ENCODE measurements at places on chromosomes 1 and 21.
A peak's percentile ranks its signal among the peaks of the same experiment; 100 is the strongest.

- DNase-seq = no peak
Observed at GRCh38 chr1:30197639-30198450, 525.5 kb downstream of the MATN1 start.

DNA sequence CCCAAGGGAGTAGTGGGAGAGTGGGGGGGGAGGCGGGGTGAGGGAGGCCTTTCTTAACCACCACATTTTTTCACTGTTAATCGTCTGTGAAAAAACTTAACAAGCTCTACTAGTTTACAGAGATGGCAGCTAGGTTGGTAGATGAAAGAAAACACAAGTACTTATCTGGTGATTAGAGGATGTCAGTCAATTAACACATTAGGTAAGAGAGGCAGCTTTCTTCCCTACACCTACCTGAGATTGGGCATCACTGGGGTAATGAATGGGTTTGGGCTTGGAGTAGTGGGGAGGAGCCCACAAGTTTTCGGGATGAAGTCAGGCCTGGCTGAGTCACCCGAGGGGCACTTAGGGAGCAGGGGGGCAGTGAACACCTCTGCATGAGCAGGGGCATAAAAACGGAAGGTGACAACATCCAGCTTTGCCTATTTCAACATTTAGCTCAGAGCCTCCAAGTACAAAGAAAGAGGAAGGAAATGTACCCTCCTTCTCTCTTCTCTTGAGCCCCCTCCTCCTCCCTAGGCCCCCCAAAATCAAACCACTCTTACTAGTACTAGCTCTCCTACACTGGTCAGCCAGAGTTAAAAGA, 2.5 kb downstream of the LBR start:
- no peak for DNase-seq

GRCh38 chr1:118993700-118994026, 5.5 kb upstream of the TBX15 start:
- no peak for DNase-seq

DNA sequence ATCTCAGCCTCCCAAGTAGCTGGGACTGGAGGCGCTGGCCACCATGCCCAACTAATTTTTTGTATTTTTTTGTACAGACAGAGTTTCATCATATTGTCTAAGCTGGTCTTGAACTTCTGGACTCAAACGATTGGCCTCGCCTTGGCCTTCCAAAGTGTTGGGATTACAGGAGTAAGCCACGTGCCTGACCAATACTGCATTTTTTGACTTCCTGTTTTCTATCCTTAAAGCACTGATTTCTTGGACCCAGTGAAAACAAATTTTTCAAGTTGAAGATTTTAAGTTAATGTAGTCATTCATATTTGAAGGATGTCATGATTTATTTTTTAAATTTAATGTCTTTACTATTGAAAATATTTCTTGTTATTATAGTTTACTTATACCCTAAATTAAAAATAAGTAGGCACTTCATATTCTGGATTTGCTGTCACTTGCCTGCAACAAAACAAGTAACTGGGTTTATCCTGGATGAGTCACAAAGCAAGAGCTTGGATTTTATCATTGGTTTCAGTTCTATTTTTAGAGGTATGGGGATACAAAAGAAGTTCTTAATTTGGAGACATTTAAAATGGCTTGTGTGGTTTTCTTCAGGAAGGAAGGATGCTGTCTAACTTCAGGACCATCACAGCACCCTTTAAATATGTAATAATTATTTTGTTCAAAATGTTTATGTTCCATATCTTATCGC, 2.2 kb upstream of the VPS45 start:
- DNase-seq = no peak

- no peak for DNase-seq
Observed at GRCh38 chr1:87584586-87584985, 255.9 kb downstream of the LMO4 start.

- no peak for DNase-seq
Observed at GRCh38 chr1:20538227-20538626, 14.1 kb upstream of the FAM43B start.

- DNase-seq = no peak
Observed at GRCh38 chr1:58620259-58620658, 43.2 kb upstream of the TACSTD2 start.

DNA sequence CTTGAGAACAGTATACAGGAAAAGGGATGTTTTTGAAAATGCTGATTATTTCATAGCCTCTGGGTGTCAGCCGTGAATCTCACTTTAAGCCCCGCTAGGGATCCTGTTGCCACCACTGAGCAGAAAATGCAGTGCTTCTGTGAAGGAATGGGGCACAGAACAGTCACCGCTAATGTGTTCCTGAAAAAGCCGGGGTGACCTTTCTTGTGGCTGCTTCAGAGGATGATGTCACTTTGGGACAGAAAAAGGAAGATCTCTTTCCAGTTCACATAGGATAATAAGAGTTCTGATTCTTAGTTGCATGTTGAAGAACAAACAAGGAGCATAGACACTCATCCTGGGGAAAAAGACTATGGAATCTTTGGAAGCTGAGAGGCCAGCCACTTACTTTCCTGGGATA, 349.6 kb downstream of the DISC1 start:
- DNase-seq = no peak

DNA sequence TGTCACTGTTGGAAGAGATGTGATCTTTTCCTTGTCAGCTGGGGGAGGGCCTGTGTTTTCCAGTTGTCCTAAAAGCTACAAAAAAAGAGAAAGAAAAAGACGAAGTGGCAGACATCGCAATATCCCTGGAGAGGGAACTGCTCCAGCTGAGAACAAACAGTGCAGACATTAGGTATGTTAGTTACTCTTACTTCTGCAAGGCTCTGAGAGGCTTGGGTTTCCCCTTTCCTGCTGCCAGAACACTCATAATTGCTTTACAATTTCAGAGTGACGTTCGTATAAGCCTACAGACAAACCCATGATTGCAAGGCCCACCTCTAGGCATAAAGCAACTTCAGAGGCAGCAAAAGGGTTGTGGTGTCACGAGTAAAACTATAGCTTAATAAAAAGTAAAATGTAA, 31.1 kb downstream of the CD160 start:
- DNase-seq = peak; percentile 7

DNA sequence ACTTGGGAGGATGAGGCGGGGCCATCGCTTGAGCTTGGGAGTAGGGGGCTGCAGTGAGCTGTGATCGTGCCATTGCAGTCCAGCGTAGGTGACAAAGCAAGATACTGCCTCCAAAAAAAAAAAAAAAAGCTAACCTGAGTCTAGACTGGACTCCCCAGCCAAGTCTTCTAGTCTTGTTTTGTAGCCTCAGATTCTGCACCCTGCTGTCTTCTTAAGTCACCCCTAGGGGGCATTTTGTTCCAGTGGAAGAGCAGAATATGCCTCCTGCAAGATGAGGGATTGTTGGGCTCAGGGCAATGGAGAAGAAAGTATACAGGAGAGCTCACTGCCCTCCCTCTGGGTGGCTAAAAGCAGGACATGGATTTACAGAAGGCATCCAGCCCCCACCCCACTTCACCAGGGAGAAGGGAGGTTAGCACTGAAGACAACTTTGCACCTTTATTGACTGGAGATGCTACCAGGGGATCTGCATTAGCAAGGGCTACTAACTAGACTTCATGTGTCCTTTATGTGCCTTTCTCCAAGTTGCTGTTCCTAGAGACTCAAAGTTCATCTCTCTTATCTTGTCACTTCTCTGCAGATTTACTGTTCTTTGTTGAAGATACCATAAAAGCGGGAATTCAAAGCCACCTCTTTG, 15.3 kb upstream of the RNF187 start:
- no peak for DNase-seq

DNA sequence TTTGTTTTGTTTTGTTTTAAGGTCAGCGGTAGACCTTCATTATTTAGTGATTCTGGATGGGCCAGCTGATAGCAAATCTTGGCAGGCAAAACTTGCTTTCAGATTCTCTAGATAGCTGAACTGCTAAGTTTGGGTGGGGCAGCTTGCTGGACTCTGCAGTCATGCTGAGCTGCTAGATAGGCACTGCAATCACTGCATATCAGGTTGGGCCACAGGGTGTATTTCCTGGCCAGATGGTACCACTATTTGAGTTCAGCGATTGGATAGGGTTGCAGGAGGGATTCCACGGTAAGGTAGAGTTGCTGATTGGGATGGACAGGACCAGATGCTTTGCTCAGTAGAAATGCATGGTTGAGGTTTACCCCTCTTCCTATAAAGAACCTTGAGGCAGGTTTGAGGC, 579.3 kb upstream of the ADGRL4 start:
- no peak for DNase-seq

DNA sequence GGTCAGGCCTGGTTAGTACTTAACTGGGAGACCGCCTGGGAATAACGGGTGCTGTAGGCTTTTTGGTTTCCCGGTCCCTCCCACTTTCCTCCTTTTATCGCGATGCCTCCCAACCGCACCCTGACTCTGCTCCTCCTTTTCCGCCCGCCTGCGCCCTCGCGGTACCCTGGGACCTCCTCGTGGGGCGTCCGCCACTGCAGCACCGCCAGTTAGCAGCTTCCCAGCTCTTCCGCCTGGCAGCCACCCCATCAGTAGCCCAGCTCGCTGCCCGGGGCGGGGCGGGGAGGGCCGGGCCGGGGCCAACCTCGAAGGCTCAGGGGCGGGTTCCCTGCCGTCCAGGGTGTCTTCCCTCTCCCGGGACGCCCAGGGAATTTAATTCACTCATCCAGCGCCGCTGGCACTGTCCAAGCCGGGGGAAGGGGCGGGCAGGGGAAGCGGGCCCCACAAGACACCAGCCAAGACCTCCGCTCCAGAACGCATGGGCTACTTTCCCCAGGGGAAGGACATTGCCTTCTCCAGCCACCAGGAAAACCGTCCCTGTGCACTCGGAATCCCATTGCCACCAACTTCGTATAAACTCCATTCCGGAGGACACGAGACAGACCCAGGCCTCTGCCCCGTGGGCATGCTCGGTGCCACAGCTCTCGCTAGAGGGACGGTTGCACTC, 2.0 kb upstream of the ZNF678 start:
- DNase-seq = no peak

GRCh38 chr1:25064465-25065240, 134.6 kb upstream of the RUNX3 start:
- no peak for DNase-seq

DNA sequence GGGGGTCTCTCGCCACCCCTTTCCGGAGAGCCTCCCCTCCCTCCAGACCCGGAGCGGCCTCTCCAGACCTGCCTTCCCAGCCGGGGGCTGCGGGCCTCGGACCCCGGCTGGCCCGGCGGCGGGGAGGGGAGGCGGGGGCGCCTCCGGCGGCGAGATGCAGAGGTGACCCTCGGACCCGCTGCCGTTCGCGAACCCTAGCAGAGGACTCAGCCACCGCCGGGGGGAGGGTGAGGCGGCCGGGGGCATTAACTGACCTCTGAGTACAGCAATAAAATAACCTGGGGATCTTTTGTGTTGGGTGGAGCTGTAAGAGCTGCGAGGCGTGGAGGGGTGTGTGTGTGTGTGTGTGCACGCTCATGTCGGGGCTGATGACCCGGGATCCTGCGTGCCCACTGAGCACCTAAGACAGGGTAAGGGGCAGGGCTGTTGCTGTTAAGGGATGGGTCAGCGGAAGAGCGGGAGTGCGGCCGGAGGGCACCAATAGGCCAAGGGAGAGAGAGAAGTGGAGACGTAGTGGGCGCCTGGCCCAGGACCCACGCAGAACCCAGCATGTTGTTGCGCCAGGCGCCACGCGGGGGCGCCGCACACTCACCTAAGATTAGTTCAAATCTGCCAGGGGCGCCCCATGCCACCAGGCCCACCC, 6.3 kb downstream of the HAPLN2 start:
- DNase-seq = no peak

GRCh38 chr21:39062196-39062595, 121.1 kb downstream of the PSMG1 start:
- no peak for DNase-seq

DNA sequence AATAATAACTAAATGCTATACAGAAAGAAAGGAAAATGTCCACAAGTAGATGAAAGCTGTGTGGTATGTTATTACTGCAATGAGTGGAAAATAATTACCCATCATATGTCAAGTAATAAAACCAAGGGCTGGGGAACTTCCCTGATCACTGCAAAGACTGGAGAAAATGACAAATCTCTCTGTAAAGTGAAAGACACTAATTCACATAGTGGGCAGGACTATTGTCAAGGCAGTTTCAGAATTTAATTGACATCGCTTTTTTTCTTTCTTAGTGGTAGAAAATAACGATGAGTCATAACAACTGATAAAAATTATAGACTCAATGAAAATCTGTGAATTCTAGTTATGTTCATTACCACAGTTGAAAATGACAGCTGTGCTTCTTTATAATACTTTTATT, 153.7 kb upstream of the ST6GALNAC5 start:
- peak; percentile 62 for DNase-seq

- no peak for DNase-seq
Observed at GRCh38 chr21:34351786-34352241, 12.0 kb upstream of the KCNE2 start.

DNA sequence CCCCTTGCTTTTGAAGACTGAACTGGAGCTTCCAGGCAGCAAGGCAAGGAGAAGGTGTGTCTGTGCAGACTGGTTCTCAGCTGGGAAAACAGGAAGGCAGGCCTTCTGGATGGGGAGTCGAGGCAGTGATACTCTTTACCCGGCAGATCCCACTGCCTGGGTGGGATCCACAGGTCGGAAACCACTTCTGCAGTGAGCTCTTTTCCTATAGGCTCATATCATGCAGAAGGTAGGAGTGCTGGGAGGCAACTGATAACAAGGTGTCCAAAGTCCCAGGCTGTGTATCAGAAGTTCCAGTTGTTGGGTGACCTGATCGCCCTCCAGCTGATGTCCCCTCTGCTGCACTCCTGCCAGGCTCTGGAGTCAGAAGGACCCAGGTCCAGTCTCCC, 17.1 kb downstream of the ACOT11 start:
- no peak for DNase-seq

DNA sequence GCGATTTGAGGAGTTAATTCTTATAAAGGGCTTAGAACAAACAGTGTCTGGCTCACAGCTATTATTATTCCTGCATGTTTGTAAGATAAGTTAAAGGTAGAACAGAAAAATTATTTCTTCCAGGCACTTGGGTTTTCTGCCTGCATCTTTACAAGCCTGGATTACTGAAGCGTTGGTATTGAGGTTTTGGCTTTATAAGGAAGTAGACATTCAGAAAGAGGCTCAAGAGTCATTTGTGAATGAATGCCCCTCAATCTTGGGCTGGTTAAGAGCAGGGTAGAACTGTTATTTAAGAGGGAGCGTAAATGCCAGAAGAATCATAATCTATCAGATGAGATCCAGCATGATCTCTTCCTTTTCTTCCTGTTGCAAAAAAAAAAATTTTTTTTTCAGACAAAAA, 77.3 kb upstream of the ARID1A start:
- DNase-seq = no peak

DNA sequence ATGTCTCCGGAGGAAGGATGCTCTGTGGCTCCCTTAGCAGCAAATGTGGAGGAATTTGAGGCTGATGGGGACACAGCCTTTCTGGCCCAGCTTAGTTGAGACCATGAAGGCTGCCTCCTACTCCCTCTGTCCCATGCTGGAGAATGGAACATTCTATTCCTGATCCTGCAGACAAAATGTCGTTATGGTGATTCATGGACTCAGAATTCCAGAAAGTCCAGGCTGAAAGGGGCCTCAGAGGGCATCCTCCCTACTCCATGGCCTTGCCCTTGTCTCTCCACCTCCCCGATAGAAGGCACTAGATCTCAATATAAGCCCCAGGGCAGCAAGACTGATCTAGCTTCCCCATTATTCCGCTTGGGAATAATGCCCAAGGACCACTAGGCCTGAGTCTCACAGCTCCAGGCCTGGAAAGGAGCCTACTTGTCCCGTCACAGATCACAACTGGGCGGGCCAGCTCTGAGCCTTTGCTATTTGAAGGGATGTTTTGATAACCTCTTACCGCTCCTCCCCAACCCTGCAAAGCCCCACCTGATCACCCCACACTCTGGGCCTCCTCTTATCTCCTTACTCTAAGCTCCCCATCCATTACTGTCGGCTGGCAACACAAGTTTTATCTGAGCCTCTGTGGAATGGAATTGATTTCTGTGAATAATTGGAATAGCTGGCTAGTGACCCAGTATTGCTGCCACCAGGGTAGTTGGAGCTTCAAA, 52.8 kb upstream of the TRABD2B start:
- no peak for DNase-seq
